ENCODE measurements at places on chromosomes 12 and 14.

DNA sequence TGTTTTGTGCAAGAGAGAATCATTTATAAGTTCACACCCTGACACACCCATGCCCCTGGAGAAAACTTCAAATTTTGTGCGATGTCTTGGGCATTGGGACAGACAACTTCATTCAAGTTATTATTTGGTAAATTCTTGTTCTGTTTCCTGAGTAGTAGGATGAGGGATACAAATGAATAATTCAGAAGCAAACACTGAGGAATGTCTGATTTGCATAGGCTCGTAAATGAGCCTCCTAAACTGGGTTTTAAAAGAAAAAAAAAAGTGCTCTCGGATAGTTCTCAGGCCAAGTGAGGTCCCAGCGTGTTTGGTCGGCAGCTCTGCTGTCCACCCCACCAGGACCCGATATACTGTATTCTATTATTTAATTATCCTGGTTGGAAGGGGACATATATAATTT, 134.7 kb upstream of the CPM start:
- DNase-seq, result no peak

- DNase-seq, result no peak
Observed at GRCh38 chr14:101055106-101055662, 151.7 kb upstream of the RTL1 start.

GRCh38 chr12:69779928-69780327, 41.3 kb downstream of the RAB3IP start:
- DNase-seq, result peak; percentile 12

- no peak for DNase-seq
Observed at GRCh38 chr12:111154147-111154834, 214.6 kb downstream of the PHETA1 start.

DNA sequence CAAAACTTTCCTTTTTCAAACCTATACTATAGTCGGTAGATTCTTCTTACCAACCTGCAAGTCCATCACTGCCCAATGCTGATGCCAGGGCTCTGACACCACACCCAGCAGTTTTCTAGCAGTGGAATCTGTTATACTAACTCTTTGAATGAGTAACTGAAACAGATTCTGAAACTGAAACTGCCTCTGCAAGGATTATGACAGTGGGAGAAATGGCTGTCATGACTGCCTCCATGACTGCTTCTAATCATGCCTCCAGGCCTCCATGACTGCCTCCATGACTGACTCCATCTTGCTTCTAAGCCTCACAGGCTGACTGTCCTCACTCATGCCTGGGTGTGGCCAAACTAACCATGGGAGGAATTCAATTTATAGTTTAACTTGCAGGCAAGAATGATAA, 29.4 kb upstream of the OXA1L start:
- DNase-seq, result no peak

DNA sequence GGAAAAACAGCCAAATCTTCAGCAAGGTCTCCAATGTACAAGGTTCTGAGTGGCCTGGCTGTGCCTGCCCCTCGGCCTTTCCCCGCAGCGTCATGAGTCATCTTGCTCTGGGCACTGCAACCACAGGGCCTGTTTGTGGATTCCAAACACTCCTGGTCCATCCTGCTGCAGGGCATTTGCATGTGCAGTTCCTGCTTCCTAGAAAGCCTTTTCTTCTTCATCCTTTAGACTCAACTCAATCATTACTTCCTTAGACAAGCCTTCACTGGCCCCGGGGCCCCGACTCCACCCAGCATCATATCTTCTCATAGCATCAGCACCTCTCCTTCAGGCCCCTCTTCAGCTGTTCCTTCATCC, 101.8 kb upstream of the EGLN3 start:
- DNase-seq, result no peak

- DNase-seq, result no peak
Observed at GRCh38 chr12:126668961-126669360, 1598.0 kb upstream of the TMEM132C start.

DNA sequence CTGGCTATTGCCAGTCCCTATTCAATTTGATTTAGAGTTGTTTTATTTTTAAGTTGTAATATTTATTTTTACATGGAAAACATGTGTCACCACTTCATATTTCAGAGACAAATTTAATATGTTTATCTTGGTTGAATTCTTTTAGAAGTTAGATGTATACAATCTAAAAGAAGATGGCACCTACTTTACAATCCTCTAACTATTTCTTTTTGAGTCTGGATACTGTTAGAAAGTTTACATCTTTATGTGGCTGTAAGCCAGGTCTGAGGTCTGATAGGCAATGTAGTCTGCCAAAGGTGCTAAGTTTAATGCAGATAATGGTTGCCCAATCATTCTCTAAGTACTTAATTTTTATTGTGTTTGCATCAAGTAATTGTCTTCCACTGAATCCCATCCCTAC, 7.2 kb upstream of the LMO3 start:
- no peak for DNase-seq

GRCh38 chr12:19643635-19644034, 204.3 kb downstream of the AEBP2 start:
- peak; percentile 41 for DNase-seq

DNA sequence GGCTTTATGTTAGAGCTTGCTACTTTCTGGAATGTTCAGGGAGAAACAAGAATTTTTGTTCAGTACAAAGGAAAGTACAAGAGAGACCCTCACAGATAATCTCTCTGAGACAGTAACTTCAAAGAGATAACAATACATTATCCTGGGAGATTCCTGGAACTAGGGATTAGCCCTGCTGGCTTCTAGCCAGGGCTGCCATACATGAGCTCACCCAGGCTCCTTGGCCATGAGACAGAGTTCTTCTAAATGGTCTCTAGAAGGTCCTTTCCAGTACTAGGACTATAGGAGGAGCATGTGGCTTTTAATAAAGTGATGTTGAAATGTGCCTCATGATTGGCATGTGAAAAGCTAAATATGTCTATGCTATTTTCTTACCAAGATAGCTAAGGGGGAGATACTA, 342.5 kb downstream of the EMP1 start:
- no peak for DNase-seq

DNA sequence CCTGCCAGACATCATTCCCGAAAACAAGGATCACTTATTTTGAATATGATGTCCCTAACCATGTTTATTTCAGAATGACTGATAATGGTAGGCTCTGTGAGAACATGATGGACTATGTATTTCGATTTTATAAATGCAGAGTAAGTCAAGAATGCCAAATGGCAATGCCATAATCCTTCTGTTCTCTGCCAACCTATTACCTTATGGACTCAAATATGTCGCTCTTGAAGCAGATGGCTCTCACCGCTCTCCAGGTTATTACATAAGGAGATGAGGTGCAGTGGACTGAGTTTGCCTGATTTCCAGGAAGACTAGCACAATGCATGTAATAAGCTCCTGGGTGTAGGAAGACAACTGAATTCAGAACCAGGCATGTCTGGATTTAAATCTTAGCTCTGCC, 227.2 kb downstream of the BTG1 start:
- DNase-seq, result no peak

DNA sequence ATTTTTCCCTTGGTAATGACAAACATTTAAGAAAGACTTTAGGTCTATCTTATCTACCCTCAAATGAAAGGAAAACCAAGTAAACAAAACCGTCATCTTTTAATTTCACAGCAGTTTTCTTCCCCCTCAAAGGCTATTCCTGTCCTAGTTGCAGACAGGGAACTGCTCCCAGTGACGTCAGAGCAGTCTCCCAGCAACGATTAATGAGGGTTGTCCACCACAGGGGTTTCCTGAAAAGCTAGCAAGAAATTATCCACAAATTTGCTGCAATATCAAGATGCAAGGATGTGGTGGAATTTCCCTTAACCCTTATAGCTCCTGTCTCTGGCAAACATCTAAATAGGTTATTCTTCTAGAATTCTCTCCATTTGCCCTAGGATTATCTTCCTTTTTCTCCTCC, 89.1 kb upstream of the STAC3 start:
- DNase-seq, result no peak

DNA sequence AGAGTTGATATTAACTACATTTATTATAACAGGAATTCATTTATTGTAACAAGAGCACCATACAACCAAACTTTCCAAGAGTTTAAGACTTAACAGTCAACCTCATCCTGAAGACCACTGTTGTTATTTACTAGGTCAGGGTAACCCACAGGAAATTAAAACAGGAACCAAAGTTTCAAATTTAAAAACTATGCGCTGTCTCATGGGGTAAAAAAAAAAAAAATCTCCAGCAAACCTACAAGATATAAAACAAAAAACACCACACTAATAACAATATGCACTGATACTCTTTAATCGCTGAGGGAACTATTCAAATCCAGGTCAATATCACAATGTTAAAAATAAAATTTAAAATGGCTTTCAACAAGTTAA, 44.5 kb downstream of the FOXN3 start:
- DNase-seq, result no peak

GRCh38 chr14:60796434-60796833, 61.9 kb downstream of the MNAT1 start:
- no peak for DNase-seq

DNA sequence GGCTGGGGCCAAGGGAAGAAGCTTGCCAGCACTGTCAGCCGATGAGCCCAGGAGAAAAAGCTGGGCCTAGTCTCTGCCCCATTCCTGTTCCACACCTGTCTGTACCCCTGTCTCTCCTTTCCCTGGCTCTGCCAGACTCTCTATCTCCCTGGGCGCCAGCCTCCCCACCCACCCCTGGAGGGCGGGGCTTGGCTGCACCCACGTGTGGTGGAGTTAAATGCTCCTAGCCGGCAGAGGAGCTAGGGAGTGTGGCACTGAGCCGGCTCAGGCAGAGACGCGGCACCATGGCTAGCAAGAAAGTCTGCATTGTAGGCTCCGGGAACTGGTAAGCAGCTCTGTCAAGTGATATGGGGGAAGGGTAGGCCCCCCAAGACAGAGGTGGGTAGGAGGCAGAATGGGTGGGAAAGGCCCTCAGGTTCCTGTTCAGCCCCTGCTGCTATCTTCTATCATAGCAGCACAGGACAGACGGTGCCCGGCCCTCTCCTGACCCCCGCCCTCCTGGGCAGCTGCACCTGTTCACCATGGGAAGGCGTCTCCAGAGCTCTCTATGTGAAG, at the start of gene GPD1:
TSS of gene GPD1 (plus strand) at position 242 of the 555 bp plus-strand sequence. CDS start at position 285, 43 bp downstream.
- no peak for DNase-seq

DNA sequence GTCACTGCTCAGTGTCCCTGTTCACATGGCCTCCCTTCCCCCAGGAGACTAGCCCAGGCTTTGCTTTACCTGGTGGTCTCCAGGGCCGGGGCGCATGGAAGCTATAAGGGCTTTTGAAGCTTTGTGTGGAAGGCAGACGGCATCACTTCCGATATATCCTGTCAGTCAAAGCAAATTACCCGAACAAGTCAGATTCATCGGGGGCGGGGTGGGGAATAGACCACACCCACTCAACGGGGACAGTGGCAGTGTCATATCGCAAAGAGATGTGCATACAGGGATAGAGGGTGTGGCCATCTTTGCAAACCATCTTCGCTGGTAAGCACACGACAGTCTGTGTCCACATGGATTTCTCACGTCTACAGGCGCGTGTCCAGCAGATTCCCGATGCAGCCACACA, 127.3 kb downstream of the GLT1D1 start:
- DNase-seq, result no peak

GRCh38 chr12:3759878-3760277, 7.0 kb upstream of the CRACR2A start:
- no peak for DNase-seq

DNA sequence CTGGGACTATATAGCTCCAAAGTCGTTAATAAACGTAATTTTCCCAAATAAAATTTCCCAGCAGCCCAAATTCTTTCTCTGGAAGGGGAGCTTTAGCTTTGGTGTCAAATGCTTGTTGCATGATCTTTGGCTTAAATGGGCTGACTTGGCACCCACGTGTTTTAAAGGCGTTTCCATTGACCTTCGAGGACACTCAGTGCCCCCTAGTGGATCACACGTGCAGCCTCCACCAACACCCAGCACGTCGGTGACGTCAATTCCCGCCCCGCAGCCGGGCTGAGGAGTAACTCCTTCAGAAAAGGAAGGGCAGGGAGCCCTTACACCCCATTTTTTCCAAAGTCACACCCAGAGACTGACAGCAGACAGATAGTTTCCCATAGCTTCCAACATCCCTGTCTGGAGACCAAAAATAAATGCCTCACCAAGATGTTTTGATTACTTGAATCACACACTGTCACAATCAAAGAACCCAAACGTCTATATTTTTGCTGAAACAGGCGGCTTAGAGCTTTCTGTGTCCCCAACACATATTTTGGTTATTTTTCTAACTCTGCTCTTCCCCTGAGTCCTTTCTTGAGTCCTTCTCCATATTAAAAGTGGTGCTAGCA, 707.9 kb downstream of the AACS start:
- no peak for DNase-seq

- DNase-seq, result no peak
Observed at GRCh38 chr12:117403586-117404139, 42.2 kb upstream of the NOS1 start.

DNA sequence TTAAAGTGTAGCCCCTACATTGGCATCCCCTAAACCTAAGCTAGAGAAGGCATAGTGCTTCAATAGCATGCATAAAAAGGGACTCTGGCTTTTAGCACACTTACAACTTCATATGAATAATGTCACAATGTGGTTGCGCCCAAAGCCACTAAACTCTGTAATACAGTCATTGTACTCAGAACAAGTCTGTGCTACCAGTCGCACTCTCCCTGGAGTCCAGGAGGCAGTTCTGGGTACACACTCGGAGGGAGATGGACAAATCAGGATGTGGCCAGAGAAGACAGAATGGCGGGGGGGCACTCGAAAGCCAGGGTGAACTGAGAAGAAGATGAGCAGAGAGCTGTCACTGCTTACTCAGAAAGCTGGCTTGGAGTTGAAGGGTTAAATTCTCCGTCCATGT, 10.6 kb downstream of the SAMD4A start:
- DNase-seq, result no peak

DNA sequence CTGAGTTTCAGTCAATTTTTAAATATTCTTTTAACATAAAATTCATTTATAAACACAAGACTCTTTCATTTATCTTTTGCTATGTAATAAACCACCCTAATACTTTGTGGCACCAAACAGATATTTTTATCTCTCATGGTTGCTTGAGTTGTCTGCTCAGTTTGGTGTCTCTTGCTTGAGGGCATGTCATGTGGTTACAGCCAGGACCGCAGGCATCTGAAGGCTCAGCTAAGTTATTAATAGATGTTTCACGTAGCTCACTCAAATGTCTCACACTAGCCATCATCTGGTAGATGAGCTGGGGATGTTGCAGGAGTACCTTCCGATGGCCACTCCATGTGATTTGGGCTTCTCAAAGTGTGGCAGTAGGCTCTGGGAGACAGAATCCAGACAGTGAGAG, 597.8 kb downstream of the ETNK1 start:
- no peak for DNase-seq

GRCh38 chr12:69619050-69619449, 8.3 kb upstream of the LRRC10 start:
- no peak for DNase-seq

- DNase-seq, result no peak
Observed at GRCh38 chr12:9699898-9700605, 30.5 kb downstream of the CLEC2D start.

GRCh38 chr12:127239781-127240180, 1027.2 kb upstream of the TMEM132C start:
- DNase-seq, result no peak

- no peak for DNase-seq
Observed at GRCh38 chr14:54730156-54730961, 163.4 kb downstream of the SAMD4A start.
